ENCODE measurements at places on chromosomes 16 and 17.

- no peak for DNase-seq
These were observed 98.4 kb upstream of the PLCG2 start for GRCh38 chr16:81680444-81681275.

DNA sequence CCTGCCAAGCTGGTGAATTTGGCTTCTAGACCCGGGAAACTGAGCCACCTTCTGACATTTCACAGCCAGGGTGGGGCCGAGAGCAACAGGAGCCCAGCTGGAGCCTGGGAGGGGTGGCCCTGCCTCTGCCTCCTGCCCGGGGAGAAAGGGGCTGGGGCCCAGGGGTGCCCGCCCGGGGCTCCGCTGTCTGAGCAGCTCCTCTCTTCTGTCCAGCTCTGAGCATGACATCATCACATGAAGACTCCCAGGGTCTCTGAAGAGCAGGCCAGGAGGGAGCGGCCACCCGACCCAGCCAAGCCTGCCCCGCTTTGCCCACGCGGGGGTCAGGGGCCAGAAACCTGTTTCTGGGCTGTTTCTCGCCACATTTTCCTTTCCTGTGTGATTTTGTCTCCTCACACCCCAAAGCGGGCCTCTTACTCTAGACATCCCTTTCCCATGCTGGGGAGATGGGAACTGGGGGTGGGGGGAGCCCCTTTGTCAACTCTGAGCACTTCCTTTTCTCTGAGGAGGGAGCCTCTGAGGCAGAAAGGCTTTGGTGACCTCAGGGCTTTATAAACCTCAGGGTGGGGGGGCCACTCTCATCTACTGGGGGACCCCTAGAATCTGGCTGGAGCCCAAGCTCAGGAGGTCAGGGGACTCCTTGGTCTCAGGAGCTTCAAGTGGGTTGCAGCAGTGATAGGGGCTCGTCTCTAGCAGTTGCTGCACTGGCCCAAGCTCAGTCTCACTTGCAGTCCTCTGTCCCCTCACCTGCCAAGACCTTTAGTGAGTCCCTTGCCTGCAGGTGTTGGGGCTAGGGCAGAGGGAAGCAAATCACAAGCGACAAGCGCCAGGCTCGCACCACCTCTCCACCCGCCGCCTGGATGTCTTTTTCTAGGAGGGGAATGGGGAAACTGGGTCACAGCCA, 7.6 kb downstream of the UBALD2 start:
- DNase-seq = no peak

- DNase-seq = no peak
These were observed 28.9 kb upstream of the FBXW10B start for GRCh38 chr17:15648386-15648785.

GRCh38 chr17:52383493-52384100, 225.1 kb upstream of the CA10 start:
- DNase-seq = no peak

- no peak for DNase-seq
These were observed 43.2 kb upstream of the DNAJA2 start for GRCh38 chr16:47016700-47017133.

- no peak for DNase-seq
These were observed 89.1 kb downstream of the ELAC2 start for GRCh38 chr17:12928736-12929135.

DNA sequence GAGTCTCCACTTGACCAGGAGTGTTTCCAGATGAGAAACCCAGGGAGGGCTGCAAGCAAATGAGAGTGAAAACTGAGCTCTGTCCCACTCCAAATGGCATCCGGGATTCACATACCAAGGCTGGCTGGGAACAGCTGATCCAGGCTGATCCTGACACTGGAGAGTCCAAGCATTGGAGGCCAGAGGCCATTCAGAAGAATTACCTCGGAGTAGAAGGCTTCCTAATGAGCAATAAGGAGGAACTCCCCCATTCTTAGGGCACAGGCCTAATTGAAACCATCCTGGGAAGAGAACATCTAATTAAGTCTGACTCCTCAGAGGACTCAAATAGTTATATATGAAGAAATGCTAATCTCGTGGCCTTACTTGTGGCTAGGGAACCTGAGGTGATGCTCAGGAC, 142.8 kb downstream of the PRKCA start:
- no peak for DNase-seq
